ENCODE measurements at places on chromosomes 6 and 20.

DNA sequence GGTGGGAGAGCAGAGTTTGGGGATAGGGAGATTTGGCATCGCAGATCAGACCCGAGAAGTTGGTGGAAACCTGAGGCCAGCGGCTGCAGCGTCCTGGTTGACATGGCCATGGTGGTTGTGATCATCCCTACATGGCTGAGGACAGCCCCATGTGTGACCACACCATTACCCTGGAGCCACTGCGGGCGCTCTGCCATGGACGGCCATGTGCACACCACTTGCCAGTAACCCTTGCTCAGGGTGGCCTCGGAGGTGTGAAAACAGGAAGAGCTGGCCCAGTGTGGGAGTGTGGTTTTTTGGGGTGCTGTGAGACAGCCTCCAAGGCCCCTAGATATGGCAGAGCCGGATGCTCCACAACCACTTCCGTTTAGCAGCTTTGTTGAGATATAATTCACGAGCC is 64.4 kb downstream of the TMEM242 start:
- DNase-seq = no peak

- DNase-seq = no peak
Measured at GRCh38 chr6:42140756-42141602, 1.4 kb downstream of the C6orf132 start.

DNA sequence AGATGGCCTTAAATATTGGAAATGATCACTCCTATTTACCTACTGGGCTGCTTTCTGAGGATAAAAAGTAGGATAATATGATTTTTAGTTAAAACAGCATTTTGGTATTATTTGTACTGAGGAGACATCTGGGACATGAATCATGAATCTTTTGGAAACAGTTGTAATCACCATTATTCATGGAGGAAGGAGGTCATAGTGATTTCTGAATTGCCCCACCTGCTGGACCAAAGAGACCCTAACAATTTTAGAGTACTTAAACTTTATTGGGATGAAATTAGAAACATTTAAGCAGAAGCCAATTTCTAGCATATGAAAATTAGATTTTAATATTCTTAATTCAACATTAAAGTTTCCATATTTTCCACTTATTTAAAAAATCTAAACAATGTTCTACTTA is 108.4 kb upstream of the SIM1 start:
- peak; percentile 63 for DNase-seq

- peak; percentile 28 for DNase-seq
Measured at GRCh38 chr6:118812970-118813369, 81.0 kb upstream of the ASF1A start.

DNA sequence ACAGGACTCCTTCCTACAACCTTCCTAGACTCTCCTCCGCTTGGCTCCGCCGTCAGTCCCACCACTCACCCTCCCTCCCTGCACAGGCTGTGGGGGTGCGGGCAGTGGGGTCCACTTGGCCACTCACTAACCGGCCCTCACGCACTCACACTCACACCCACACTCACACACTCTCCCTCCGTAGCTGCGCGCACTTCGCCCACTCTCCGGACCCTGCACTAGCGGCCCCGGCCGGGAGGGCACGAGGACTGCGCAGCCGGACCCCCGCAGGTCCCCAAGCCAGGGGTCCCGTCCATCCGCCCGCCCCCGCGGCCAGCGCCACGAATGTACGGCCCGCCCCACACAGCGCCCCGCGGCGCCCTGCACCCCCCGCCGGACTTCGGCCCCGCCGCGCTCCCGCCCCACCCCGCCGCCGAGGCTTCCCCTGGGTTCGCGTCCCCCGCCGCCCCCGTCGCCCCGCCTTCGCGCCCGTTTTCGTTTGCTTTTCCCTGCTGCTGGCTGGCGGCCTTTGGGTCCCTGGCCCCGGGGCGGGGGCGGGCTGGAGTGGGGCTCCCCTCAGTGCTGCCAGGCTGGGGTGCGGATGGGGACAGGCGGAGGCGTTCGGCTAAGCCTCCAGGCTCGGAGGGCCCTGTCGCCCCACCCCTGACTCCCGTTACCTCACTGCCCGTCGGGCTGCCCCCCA is 23.0 kb upstream of the SLC22A7 start:
- DNase-seq = no peak

- no peak for DNase-seq
Measured at GRCh38 chr6:16872543-16873235, 111.4 kb upstream of the ATXN1 start.

GRCh38 chr20:20261159-20261558 is 106.7 kb upstream of the INSM1 start:
- no peak for DNase-seq

DNA sequence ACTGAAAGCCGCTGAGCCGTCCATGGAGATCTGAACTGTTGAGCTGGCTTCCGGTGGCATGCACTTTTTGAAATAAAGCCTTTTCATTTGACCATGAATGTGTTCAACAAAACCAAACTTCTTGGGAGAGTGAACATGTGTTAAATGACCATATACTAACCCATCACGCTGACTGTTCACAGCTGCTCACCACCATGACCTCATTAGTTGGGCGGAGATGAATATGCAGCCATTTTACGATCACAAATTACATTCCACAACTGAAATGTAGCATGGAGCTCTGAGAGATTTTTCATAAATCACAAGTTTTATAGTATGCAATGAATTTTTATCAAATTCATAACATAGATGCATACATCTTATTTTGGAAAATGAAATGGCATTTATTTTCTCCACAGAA is 4.2 kb downstream of the RAMACL start:
- DNase-seq = no peak

- no peak for DNase-seq
Measured at GRCh38 chr20:63127700-63128364, 88.1 kb downstream of the YTHDF1 start.

- DNase-seq = no peak
Measured at GRCh38 chr6:34900321-34901031, 11.4 kb downstream of the ANKS1A start.

GRCh38 chr6:144607998-144608735 is 323.0 kb downstream of the UTRN start:
- no peak for DNase-seq

DNA sequence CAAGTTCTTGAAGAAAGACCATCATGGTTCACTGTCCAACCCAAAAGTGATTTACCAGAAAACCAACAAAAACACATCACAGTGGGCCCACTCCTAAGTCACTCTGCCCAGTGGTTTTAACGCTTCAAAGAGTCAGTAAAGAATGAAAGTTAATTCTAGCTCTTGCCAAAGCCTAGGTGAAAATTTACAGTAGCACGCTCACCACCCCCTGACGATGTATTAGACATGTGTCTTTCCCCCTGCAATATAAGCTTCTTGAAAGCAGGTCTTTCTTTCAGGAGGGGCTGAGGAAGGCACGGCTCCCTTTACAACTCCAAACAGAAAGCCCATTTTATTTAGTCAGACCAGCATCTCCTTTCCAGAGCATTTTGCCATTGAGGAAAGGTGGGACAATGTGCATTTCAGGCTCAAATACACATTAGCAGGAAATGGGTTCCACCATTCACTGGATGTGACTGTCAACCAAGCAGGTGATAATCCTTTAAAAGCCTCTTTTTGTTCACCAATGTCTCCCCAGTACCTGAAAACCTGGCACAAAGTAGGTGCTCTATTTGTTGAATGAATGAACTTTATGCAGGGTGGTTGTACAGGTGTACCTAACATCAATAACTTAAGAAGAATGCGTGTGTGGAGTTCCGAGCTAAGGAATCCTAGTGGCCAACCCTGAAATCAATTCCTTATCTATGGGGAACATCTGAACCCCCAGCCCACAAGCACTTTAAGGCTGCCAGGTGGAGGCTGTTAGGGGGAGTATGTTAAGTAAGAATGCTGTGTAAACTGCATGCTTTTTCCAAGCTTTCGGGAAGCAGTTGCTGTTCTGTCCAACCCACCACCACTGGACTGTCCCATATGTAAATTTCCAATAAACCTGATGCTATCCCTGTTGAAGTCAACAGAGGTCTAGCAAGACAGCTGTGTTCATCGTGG is 11.4 kb downstream of the EZR start:
- no peak for DNase-seq

- no peak for DNase-seq
Measured at GRCh38 chr20:63268671-63269439, 3.8 kb upstream of the ARFGAP1 start.

DNA sequence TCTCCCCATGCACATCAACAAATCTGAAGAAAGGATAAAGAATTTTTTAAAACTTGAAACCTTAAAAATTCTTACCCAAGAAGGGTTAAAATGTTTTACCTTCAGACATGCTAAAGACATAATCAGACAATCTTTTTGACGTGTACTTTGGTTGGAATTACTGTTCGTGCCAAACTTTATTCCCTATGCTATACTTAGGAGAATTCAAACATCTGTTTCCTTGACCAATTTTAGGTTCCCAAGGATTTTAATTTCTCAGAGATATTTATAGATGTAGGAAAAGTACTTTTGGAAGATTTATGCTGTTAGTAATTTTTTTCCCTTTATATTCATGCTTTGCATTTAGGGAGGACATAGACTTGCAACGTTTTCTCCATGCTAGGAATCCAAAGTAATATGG is 108.4 kb downstream of the AFG1L start:
- DNase-seq = no peak

- no peak for DNase-seq
Measured at GRCh38 chr6:56147766-56148165, 99.6 kb downstream of the COL21A1 start.

GRCh38 chr20:35060168-35060567 is 32.4 kb downstream of the TRPC4AP start:
- no peak for DNase-seq

DNA sequence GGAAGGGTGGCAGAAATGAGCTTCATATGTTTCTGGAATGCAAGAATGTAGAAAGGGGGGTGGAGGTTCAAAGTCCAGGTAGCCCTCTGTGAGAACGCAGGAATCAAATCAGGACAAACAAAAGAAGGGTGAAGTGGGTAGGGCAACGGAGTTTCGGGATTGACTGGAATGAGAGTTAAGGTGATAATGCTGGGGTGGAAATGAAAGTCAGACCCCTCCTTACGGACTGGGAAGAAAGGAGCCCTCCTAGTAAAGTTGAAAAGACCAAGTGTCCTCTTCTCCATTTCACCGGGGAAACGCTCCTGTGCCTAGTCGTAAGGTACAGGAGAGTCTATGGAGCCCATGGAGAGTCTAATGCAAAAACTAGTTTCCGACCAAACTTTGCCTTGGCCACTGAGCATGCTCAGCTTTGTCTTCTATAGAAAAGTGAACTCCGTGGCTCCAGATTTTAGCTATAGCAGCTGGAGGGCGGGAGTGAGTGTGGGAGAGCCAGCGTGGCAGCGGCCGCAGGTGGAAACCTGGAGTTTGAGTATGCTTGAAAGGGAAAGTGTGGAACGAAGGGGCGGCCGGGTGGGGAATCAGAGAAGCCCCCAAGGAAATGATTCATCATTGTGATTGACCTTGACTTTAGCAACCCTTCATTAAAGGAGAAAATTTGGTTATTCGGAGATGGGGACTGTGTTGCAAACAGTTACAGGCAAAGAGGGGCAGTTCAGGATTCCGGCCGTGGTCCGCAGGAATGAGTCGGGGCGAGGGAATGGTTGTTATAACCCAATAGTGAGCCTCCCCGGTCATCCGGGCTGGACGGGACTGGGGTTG is 1.3 kb upstream of the LRRC1 start:
- peak; percentile 72 for DNase-seq

DNA sequence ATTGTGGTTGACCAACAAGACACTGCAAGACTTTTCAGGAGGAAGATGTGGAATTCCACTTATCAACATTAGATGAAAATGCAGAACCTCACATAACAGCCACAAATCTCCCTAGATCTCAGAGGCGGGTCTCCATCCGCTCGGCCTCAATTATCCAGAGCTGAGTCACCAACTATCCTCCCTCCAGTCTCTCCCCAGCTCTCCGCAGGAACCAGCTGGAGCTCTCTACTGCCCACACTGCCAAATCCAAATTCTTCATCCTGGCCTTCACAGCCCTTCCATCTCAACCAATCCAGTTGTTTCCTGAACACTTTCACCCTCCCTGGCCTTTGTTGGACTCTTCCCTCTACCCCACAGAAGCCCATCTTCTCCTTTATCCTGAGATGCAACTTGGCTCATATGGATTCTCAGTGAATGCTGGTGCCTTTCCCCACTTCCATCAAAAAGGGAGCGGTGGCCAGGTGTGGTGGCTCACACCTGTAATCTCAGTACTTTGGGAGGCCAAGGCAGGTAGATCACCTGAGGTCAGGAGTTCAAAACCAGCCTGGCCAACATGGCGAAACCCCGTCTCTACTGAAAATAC is 3.5 kb upstream of the TGIF2 start:
- peak; percentile 65 for DNase-seq

DNA sequence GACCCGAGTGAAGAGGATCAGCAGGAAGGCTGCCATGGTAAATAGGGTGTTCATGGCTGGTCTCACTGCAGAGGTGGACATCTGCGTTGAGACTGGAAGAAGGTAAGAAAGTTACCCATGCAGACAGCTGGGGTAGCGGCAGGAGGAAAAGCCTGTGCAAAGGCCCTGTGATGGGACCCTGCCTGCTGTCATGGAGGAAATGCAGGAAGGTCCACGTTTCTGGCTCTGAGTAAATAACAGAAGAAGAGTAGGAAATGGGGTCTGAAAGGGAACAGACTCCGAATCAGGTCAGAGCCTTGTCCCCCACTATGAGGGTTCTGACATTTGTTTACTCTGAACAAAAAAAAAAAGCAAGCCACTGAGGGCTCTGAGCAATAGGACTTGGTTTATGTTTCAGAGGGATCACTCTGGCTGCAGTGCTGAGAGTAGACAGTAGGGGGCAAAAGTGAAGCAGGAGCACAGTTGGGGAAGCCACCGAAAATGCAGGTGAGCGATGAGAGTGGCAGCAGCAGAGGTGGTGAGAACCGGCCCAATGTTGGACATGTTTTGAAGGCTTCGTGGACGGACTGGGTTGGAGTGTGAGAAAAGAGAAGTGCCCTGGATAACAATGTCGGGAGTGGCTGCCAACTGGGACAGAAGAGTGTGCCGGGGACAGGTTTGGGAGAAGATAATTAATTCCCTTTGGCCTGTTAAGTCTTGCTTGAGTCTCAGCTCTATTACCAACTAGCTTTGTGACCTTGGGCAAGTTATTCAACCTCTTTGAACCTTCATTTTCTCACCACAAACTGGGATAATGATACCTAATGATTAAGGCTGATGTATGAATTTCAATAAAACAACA is 57.9 kb upstream of the MAP7 start:
- DNase-seq = peak; percentile 68

GRCh38 chr6:119350952-119351372 is 1.4 kb upstream of the MAN1A1 start:
- peak; percentile 44 for DNase-seq

DNA sequence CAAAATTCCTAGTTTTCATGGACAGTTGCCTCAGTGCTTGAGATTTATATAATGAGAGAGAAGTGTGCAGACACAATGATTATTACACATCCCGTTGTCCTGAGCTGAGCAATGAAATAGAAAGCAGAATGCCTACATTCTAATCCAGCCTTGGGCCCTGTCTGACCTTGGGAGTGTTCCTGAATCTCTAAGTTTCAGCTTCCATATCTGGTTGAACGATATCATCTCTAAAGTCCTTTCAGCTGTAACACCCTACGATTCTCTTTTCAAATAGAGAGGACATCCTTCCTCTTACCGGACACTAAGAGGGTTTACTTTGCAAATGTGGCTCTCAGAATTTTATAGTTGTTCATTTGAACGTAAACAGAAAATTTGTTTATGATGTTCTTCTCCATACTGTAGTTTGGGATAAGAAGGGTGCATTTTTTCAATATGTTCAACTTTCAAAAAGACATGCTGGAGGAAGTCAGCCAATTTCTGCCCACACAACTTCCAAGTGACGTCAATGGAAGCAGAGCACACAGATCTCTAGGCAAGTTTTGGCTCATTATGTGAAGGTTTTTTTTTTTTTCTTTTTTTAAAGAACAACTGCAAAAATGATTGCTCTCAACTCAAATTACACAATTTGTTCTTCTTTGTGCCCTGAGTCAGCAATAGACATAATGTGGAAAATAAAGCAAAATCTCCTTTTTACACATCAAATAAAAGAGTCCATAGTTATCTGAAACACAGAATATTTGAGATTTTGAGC is 50.4 kb downstream of the PDE7B start:
- DNase-seq = peak; percentile 46
